ENCODE measurements at places on chromosomes 4 and X.

GRCh38 chrX:118197730-118198129 is 81.1 kb upstream of the KLHL13 start:
- no peak for DNase-seq

DNA sequence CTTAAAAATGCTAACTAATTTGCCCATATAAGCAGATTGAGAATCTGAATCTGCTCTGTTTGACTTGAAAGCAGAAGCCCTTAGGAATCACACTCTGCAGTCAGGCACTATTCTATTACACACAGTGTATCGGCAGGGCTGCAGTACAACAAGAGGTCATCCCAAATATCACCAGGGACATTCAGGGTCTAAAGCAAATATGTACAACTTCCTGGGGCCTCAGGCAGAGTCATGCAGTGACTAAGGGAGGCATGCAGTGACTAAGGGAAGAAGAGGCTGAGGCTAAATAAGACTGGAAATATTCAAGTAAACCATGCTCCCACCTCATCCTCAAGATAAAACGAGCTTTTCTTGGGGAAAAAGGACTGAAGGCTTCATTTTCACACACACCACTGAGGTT is 20.9 kb downstream of the MAPK10 start:
- DNase-seq: no peak

GRCh38 chr4:122679946-122680345 is 52.6 kb upstream of the BBS12 start:
- DNase-seq: no peak

- DNase-seq: no peak
Observed at GRCh38 chrX:111353793-111354192, 58.2 kb downstream of the DCX start.

All from left forelimb (tissue), 1 donor.